ENCODE measurements at places on chromosomes 2 and 18.

- no peak for DNase-seq
Observed at GRCh38 chr2:177178797-177179196, 33.8 kb upstream of the HNRNPA3 start.

- no peak for DNase-seq
Observed at GRCh38 chr2:12618576-12618975, 98.2 kb upstream of the TRIB2 start.

GRCh38 chr2:73290049-73290839 lies 3.1 kb downstream of the EGR4 start:
- no peak for DNase-seq

GRCh38 chr2:176129813-176130146 lies 275 bp downstream of the HOXD8 start:
- no peak for DNase-seq

GRCh38 chr2:133817680-133818566 lies 249.7 kb upstream of the NCKAP5 start:
- DNase-seq = no peak

DNA sequence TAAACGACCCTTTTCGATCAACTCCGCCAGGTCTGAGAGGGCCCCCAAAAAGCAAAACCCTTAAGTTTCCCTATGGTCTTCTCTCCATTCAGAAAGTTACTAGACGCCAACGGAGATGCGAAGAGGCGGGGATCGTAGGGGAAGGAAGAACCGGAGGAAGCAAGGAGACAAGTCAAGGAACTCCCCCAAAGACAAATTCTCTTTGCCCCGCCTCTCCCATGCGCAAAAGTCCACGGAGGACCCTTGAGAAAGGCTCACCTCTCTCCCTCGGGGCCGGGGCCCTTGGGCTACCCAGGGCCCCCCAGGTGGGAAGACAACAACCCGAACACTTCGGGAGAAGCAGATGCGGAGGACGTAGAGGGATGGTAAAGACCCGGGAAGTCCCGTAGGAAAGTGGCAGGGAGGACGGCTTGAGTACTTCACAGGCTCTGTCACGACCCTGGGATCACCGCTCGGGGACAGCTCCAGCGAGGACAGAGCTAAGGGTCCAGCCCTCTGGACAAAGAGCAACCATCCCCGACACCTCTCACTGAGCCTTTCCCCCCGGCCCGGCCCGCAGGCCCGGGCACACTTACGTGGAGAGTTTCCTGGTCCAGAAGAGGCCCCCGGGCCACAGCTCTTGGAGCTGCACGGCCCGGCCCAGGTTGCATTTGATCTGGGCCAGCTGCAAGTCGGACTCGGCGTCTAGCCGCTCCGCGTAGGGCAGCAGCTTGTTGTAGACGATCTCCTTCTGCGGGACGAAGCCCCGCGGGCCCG lies 647 bp downstream of the PSME4 start:
- DNase-seq = peak; percentile 7

- no peak for DNase-seq
Observed at GRCh38 chr18:37762076-37762621, 196.6 kb upstream of the CELF4 start.

DNA sequence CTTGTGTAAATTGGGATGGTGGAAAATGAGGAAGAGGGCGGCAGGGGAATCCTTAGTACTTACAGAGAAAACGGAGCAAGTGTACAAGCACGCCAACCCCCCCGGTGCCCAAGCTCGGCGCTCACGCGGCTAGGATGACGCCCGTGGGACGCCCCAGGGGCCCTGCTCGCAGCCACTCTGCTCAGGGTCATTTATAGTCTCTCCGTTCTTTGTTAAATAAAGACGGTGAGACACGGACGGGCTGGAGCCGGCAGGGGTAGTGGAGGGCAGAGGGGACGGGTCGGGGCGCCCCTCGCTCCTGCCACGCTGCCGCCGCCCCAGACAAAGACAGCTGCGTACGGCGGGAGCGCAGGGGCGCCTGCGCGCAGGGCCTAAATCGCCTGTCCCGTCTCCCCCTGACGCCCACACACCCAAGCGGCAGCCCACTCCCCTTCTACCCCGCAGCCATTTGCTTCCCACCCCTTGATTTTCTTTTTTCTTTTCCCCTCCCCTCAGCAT lies 37.8 kb downstream of the PCBP1 start:
- DNase-seq = no peak

DNA sequence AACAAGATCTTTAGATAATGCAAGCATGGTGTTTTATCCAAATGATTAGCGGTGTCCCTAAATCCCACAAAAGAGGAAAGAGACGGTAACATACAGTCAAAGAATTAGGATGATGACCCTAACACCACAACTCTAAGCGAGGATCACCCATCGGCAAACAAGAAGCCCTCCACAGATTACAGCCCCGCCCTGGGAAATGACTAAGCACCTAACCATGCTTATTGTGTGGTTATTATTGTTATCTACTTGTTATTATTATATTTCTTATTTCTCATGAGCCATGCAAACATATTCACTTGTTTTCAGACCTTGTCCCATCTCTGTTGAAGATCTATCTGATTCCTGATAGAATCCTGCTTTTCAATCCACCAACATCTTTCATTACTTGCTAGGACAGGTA lies 651.3 kb downstream of the NYAP2 start:
- DNase-seq = no peak

DNA sequence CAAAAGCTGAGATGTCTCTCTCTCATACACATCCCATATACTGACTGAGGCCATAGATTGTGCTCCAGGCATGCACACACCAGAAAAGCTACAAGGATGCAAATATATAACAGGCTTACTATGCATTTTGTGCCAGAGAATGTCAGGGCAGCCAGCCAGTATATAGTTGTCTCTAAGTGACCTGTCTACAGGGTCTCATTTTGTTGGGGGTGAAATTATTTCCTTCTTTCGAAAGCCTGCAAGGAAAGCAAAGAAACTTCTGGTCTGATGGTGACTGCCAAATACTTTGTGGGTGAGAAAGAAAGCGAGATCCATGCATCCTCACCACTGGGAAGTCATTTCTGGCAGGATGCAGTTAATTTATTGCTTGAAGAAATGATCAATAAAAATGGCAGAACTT lies 70.2 kb downstream of the CDCA7 start:
- no peak for DNase-seq

DNA sequence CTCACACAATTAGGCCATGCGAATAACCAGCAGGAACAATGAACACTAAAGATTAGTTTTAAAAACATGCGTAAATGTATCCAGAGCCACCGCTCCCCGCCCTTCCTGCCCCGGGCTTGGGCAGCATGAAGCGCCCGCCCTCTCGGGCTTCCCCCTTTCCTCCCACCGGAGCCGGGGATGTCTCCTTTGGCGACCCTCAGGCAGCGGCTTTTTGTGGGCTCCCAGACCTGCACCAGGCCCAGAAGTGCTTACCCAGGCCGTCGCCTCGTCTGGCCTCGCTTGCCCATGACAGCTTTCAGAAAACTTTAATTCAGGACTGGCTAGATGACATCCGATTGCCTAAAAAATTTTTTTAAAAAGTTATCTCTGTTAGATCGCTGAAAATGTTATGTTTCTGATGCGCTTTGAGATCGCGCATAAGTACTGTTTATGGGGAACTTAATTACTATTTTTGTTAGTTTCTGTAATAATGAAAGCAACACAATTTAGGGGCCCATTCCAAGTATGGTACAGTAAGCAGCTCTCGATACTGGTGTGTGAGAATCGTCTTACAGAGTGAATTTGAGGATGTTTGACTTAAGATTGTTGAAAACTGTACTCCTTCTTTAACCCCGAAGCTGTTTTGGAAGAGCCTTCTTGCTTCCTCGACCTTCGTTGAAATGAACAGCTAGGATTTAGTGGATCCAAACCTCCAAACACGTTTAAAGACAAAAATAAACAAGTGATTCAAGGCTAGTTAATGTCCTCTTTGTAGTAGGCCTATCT lies 1.1 kb downstream of the MAP3K20 start:
- DNase-seq = no peak

Data from thoracic aorta (tissue), 2 donors.